ENCODE measurements at places on chromosomes 6 and 20. TPM values are rescaled to one million over a fixed set of nuclear protein-coding genes. Genes with fewer than 3 reads are reported as not detected.

NKX2-2 gene
- not detected for total RNA-seq

SAMD3 gene
- total RNA-seq, result 7.6 TPM

THBD gene
- total RNA-seq, result 76.9 TPM

IMPG1 gene
- not detected for total RNA-seq

RCAN2 gene
- 20.9 TPM for total RNA-seq

NMBR gene
- total RNA-seq, result not detected

C20orf96 gene
- total RNA-seq, result 2.7 TPM

GSTA3 gene
- total RNA-seq, result not detected

TMC2 gene
- total RNA-seq, result not detected

STMN3 gene
- total RNA-seq, result 14.7 TPM

ZKSCAN3 gene
- 2.9 TPM for total RNA-seq

ENPP1 gene
- 14.7 TPM for total RNA-seq
